Dermis blood vessel endothelial cell (primary cell): ENCODE measurements at places on chromosomes 7 and 10. TPM values are rescaled to one million over a fixed set of nuclear protein-coding genes. Genes with fewer than 3 reads are reported as not detected.

The GTPBP10 gene
- total RNA-seq = 13.7 and 19.6 TPM in 2 replicates

The CRTAC1 gene
- 0.51 and 1.3 TPM in 2 replicates for total RNA-seq

The SFTPA1 gene
- total RNA-seq = not detected in 2 replicates

The SEC23IP gene
- 21.1 and 43.3 TPM in 2 replicates for total RNA-seq

The ZNF3 gene
- total RNA-seq = 34.8 and 37.1 TPM in 2 replicates

The MTURN gene
- 11.4 and 13.9 TPM in 2 replicates for total RNA-seq

The NME8 gene
- total RNA-seq = not detected in 2 replicates

- no peak for DNase-seq
Measured at GRCh38 chr7:1853431-1853985, 183.4 kb downstream of the ELFN1 start.

DNA sequence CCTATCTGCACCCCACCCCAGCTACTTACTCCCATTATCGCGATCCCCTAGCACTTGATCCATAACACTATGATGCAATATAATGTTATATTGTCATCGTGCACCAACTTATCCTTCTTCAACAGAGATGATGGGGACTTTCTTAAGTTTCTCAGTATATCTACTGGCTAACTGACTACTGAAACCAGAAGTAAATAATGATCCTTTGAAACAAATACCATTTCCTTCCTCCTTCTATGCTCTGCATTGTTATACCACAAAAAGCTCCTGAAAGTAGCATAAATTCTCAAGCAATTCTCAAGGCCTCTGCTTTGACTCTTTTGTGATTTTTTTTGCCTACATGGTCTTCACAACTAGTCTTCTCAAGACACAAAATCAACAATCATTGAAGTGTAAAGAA is 68.9 kb downstream of the HTR7 start:
- no peak for DNase-seq

- DNase-seq = no peak
Measured at GRCh38 chr10:3906511-3907111, 121.6 kb upstream of the KLF6 start.

- DNase-seq = no peak
Measured at GRCh38 chr7:28280516-28280915, 99.9 kb upstream of the JAZF1 start.

DNA sequence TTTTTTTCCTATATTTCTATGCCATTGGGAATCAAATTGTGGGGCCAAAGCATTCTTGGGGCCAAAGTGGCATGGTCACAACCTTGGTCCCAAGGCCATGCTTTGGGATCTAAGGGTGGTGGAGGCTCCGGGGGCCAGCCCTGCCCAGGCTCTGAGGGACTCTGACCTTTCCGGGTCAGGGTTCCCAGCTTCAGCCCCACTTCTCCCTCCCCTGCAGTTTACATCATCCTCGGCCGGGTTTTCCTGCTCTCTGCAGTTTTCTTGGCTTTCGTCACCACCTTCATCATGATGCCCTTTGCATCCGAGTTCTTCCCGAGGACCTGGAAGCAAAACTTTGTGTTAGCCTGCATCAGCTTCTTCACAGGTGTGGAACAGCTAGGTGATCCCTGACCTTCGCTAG is 8.5 kb downstream of the TMEM225B start:
- no peak for DNase-seq

DNA sequence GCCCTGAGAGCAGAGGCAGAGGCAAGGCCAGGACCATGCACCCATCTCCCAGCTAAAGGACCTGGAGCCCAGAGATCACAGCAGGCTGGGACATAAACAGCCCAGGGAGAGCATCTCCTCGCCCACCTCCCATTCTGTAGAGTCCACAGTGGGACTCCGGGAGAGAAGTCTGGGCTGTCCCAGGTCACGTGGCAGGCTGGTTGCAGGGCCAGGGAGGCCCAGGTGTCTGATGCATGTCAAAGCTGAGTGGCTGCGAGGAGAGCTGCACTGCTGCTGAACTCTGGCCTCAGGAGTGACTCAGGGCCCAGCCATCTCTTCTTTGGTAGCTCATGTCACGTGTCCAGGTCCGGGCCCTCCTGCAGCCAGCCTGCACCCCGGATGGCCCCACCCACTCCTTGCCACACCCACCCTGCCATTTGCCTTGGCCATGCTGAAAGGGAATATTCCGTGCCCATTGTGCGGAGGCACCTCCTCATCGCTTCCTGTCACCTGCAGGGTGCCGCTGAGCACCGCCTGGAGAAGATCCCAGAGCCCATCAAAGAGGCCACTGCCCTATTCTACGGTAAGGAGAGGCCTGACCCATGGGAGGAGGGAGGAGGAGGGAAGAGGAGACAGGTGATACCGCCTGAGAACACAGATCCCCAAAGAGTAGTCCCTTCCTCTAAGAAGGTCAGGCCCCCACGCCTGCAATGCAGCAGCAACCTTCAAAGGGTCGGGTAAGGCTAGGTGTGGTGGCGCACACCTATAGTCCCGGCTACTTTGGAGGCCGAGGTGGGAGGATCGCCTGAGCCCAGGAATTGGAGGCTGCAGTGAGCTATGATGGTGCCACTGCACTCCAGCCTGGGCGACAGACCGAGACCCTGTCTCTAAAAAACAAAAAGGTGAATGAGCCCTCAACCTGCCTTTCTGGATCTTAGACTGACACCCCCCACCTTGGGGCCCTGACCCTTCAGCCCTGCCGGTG is 12.6 kb upstream of the SH2B2 start:
- DNase-seq = no peak

DNA sequence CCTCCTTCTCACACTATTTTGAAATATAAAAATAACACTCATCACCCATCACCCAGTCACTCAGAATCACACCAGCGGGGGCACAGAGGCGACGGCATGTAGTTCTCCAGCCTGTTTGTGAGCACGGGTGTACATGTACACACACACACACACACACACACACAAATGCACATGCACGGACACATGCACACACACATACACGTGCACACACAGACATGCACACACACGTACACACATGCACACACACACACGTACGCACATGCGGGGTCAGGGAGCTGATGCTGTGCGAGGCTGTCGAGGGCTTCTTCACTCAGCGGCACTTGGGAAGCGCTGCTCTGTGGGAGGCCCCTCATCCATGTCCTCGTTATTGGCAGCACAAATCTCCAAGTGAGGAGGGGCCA is 178.8 kb downstream of the ELFN1 start:
- no peak for DNase-seq

- DNase-seq = no peak
Measured at GRCh38 chr7:91128683-91129348, 135.4 kb upstream of the FZD1 start.

DNA sequence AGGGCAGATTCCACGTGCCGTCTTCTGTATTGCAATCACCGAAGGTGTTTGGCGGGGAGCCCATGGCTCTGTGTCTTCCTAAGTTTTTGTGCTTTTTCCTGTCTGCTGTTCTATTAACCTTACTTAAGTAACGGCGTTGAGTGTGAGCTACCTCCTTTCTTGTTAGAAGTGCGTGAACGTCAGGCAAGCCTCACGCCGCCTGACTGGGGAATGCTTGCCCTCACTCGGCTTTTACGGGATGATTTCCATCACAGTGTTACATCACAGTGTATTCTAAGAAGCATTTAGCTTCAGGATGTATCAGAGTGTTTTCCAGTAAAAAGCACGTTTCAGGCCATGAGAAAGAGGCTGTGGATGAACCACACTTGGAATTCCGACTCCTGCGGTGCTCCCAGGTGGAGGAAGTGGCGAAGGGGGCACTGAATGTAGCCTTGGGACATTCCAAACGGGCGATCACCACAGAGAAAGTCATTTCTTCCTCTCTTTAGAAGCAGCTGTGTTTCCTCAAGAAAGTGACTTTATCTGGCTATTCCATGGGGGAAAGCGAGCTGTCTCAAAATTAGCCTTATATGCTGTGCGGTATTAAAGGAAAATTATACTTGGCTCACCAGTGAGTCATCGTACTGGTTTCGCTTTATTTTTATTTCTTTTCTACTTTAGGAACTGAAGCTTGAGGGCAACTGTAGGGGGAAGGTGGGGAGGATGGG is 290.7 kb downstream of the KLF6 start:
- no peak for DNase-seq

- DNase-seq = no peak
Measured at GRCh38 chr7:127690337-127690736, 38.3 kb downstream of the SND1 start.

DNA sequence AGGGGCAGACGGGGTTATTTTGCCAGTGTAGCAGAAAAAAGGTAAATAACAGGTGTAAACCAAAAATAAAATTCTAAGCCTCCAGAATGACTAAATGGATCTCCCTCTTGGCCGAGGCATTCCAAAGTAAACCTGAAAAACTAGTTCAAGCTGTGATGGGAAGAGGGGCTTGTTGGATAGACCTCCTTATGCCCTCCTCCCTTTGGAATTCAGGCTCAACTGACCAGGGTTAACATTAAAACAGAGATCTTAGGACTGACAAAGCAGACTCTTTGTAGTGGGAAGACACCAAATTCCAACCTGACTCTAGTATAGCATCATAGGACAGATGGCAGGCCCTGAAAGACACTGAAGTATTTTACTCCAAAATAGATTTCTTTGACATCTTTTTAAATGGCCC is 113.8 kb upstream of the ITGB1 start:
- no peak for DNase-seq

DNA sequence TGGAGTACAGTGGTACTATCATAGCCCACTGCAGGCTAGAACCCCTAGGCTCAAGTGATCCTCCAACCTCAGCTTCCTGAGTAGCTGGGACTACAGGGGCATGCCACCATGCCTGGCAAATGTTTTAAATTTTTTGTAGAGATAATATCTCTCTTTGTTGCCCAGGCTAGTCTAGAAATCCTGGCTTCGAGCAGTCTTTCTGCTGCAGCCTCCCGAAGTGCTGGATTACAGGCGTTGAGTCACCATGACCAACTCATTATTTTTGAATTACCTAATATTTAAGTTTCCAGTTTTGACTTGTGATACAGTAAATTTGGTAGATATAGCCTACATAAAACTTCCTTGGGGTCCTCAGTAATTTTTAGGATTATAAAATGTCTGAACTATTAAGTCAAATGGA is 74.1 kb downstream of the RUNDC3B start:
- DNase-seq = peak; percentile 4

GRCh38 chr10:11870461-11870780 is 47.3 kb downstream of the PROSER2 start:
- DNase-seq = no peak

DNA sequence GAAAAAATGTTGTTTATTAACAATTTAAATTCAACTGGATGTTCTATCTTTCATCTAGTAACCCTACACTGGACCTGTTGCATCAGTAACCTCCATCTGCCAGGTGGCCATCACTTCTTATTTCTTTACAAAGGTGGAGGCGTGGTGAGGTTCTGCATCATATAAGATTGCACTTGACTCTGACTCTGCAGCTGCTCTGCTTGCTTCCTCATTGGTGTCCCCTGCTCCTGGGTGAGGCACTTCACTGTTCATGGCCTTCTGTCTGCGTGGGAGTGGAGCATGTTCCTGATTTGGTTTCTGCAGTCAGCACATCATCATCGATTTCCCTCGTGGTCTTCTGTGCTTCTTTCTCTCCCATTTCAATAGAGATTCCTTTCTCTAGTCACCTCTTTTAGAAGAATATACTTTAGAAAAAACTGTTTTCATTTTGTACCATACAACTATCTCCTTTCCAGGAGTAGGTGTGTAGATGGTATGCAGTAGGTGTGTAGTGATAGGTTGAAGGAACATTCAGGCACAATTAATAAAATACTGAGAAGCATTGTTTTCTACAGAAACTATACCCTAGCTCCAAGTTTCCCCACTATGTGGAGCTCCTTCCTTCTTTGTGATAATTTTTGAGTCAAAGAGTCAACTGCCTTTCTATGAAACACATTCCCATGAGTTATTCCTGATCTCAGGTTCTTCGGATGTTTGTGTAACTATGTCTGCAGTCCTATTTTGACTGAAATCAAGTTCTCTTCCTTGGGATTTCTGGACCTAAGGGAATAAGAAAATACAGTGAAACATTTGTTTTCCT is 231.7 kb upstream of the CNTNAP2 start:
- DNase-seq = no peak

- DNase-seq = peak; percentile 13
Measured at GRCh38 chr10:63375458-63375857, 90.3 kb downstream of the JMJD1C start.

GRCh38 chr10:30068492-30069223 is 9.3 kb upstream of the JCAD start:
- no peak for DNase-seq

DNA sequence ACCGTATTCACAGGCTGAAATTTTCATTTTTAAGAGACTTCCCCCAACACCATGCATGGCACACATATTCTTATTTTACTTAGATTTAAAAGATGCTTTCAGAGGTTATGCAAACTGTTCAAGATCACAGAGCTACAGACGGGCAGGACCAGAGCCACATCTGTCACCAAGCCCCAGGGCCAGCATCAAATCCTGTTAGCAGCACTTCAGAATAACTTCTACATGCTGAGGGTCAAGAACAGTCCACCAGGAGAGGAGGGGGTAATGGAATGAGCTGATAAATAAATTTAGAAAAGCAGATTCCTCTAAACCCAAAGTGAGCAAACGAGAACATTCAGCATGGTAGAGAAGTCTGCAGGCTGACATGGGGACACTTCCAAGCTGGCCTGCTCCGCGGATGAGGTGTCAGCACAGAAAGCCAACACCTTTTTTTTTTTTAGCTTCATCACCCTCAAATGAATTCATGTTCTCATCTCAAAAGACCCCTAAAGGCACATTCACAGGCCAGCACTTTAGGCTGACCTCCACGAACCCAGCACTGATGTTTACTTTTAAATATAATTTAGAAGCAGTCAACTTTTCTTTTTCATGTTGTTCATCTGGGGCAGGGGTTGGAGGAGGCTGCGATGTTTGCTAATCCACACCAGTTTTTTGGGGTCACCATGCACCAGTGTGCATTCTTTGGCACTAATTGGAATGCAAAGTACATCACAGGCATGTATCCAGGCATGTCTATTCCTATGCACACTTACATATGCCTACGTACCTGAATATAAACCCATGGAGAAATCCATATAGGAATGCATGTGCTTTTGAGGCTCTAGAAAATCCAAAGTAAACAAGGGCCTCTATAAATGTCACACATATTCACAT is 249.0 kb downstream of the TNS3 start:
- no peak for DNase-seq

DNA sequence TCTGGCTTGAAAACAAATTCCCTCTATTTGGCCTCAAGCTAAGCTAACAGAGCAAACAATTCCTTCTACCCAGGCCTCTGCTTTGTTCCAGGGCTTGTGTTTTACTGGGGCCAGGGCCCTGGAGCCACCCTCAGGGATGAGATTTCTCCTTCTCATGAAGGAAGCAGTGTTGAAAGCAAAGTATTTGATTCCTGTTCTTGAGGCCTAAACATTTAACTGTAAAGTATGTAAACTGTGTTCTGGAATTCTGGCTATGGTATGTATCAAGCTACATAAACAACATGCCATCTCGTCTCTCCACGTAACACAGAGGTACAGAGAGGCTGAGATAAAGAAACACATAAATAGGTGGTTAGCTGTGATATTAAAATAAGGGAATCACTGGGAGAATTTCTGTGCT is 81.8 kb downstream of the HERPUD2 start:
- no peak for DNase-seq
